Thoracic aorta (tissue), 2 donors: ENCODE measurements at places on chromosomes 11 and 22. TPM values are rescaled to one million over a fixed set of nuclear protein-coding genes. Genes with fewer than 3 reads are reported as not detected.

Gene ARHGEF17
- 244 TPM for total RNA-seq

Gene DRD2
- total RNA-seq = not detected

Gene BLID
- total RNA-seq = 53.4 TPM

Gene FGF4
- total RNA-seq = not detected

Gene WBP2NL
- total RNA-seq = not detected

Gene ACR
- total RNA-seq = not detected

Gene NUCB2
- total RNA-seq = 93.8 TPM

Gene MS4A7
- total RNA-seq = 81.8 TPM

Gene ISX
- not detected for total RNA-seq

Gene MFRP
- 0.27 TPM for total RNA-seq

Gene BTG4
- not detected for total RNA-seq

Gene TMEM45B
- total RNA-seq = not detected

Gene ADORA2A
- 47.6 TPM for total RNA-seq

Gene MMP13
- not detected for total RNA-seq

Gene NFAM1
- 4.1 TPM for total RNA-seq

DNA sequence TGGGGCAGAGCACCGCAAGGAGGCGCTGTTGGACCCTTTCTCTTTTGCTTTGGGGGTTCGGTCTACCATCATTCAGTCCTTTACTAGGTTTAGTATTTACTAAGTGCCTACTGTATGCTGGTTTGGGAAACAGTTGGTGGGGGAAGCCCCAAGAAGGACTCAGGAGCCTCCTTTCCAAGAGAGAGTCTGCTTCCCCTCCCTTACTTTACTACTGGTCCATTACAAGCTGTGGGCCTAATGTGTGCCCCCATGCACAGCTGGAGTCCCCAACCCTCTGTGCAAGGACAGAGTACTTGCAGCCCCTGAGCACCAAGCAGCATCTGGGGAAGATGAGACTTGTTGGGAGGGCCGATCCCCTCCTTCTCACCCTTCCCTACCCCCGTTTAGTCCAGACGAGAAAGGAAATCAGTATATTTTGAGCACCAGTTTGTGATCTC lies 876 bp upstream of the UBE2L6 start:
- DNase-seq = no peak
- no peaks in the 10 kb centered on the region for H3K36me3 ChIP-seq
- H3K4me1 ChIP-seq = peaks cover 20% of the 10 kb centered on the region
- H3K27me3 ChIP-seq = no peaks in the 10 kb centered on the region

DNA sequence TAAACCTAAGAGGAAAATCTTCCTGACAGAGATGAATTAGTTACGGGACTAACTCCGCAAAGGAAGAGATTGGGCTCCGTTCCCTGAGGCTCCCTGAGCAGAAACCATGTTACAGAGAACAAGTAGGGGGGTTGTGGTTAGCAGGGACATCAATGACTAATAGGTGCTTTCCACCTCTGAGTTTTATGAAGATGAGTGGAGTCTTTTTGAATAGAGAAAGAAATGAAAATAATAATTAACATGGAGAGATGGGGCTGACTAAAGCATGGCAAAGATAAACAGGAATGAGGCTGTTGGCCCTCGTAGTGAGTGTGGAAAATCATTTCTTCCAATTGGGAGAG lies 47.5 kb upstream of the PICALM start:
- no peak for DNase-seq
- H3K27me3 ChIP-seq = no peaks in the 10 kb centered on the region
- no peak overlapping the region for H3K27ac ChIP-seq

GRCh38 chr11:38282718-38283117 lies 1684.7 kb upstream of the RAG2 start:
- no peaks in the 10 kb centered on the region for H3K4me1 ChIP-seq
- no peak overlapping the region for H3K27ac ChIP-seq
- H3K4me3 ChIP-seq = no peak overlapping the region
- no peak for DNase-seq
- H3K27me3 ChIP-seq = no peaks in the 10 kb centered on the region

DNA sequence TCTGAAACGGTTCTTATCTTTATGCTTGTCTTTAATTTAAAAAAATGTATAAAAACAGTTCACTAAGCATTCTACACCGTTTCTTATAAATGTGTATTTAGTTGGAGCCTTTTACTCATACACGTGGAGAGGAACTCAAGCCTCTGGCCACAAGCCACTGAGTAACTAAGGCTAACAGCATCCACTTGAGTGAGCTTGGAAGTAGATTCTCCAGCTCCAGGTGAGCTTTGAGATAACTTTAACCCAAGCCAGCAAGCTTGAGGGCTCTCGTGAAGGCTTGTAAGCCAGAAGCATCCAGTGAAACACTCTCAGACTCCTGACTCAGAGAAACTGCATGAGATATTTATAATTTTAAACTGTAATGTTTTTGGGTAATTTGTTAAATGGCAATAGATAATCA lies 82.6 kb downstream of the ARHGAP20 start:
- no peaks in the 10 kb centered on the region for H3K4me1 ChIP-seq
- no peak overlapping the region for H3K4me3 ChIP-seq
- no peak for DNase-seq
- H3K27ac ChIP-seq = no peak overlapping the region

GRCh38 chr11:91136631-91137030 lies 913.8 kb upstream of the CHORDC1 start:
- no peak for DNase-seq
- H3K4me1 ChIP-seq = peaks cover 16% of the 10 kb centered on the region
- no peak overlapping the region for H3K4me3 ChIP-seq

- H3K27ac ChIP-seq = no peak overlapping the region
- no peak for DNase-seq
- no peak overlapping the region for H3K4me3 ChIP-seq
- no peaks in the 10 kb centered on the region for H3K4me1 ChIP-seq
- no peaks in the 10 kb centered on the region for H3K36me3 ChIP-seq
- H3K27me3 ChIP-seq = no peaks in the 10 kb centered on the region
Measured at GRCh38 chr11:120523196-120523595, 11.6 kb downstream of the GRIK4 start.

DNA sequence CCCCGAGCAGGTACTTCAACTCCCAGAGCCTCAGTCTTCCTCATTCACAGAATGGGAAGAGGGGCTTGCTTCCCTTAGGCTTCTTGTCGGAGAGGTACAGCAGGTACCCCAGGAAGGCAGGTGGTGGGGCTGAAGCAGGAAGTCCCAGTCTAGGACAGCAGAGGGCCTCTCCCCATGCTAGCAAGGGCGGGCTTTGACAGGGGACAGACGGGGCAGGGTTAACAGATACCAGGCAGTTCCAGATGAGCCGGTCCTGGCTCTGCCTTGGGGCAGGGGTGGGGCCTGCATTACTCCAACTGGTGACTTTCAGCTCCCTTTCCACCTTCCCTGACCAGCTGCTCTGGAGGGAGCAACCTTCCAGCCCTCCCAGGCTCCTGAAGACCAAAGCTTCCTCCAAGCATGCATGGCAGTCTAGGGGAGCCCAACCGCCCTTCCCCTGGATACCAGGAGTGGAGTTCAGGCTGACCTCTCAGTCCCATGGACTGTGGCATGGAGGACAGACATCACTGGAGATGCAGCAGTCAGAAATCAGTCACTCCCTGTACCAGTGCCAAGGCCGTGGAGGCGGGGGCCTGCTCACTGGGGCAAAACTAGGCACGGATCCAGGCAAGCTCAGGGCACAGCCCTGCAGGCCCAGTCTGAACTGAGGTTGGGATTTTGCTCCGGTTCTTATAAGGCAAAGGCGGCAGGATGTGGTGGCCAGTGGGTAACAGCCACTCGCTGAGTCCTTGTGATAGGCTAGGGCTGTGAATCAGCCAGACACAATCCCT lies 60.5 kb downstream of the NAT10 start:
- no peak overlapping the region for H3K27ac ChIP-seq
- H3K36me3 ChIP-seq = peaks cover 22% of the 10 kb centered on the region
- H3K27me3 ChIP-seq = no peaks in the 10 kb centered on the region
- no peak overlapping the region for H3K4me3 ChIP-seq

DNA sequence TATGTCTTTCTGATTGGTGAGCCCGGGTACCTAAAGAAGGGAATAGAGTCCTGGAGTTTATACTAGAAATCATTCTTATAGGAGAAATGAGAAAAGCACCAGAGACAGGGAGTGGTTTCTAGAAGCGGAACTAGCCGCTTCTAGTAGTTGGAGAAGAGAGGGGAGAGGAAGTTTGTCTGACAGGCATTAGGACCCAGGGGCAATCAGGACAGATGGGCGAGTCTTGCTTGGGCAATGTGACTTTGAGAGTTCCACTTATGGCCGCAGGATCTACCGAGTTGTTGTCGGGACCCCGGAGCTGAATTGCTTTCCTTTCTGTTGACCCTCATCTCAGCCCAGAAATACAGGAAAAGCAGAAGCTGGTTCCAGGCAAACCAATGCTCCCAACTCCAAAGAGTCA lies 596.8 kb upstream of the CNTN5 start:
- H3K4me1 ChIP-seq = no peaks in the 10 kb centered on the region
- no peak for DNase-seq
- no peak overlapping the region for H3K4me3 ChIP-seq
- H3K27ac ChIP-seq = no peak overlapping the region

DNA sequence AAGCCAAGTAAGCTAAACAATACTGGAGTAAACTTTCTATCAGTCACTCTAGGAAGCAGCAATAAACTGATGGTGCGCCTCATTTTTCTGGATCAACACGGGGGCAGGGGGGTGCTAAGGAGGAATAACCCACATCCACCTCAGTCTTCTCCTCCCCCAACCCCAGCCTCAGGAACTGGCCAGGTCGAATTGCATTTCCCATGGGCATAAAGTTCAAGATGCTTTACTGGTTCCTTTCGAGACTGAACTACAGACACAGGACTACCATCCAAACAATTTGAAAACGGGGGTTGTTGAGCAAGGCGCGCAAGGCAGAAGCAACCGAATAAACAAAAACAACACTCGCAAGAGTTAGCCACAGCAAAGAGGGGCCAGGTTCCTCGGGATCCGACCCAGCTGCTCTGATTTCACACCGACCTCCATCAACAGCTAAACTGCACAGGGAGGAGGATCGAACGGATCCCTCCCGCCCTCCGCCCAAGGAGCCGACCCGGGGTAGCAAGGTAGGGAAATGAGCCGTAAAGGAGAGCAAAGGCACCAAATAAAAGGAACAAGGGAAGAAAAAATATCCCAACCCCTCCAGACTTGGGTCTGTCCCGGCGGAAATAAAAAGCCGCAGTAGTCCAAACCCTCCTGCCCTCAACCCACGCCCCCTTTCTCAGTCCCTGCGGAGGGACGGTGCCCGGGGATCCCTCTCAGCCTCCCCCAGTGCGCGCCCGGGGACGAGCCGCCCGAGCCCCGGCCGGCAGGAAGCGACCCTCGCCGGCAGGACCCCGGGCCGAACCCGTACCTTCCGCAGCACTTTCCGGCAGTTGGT lies 801 bp downstream of the SESN3 start:
- H3K4me3 ChIP-seq = peak overlapping the region; percentile 97
- peaks cover 30% of the 10 kb centered on the region for H3K4me1 ChIP-seq
- H3K36me3 ChIP-seq = no peaks in the 10 kb centered on the region
- no peaks in the 10 kb centered on the region for H3K27me3 ChIP-seq
- DNase-seq = no peak

GRCh38 chr22:45783021-45783420 lies 111.4 kb downstream of the ATXN10 start:
- DNase-seq = no peak
- no peak overlapping the region for H3K4me3 ChIP-seq
- peaks cover 3% of the 10 kb centered on the region for H3K4me1 ChIP-seq
- H3K27ac ChIP-seq = no peak overlapping the region
- H3K27me3 ChIP-seq = no peaks in the 10 kb centered on the region

DNA sequence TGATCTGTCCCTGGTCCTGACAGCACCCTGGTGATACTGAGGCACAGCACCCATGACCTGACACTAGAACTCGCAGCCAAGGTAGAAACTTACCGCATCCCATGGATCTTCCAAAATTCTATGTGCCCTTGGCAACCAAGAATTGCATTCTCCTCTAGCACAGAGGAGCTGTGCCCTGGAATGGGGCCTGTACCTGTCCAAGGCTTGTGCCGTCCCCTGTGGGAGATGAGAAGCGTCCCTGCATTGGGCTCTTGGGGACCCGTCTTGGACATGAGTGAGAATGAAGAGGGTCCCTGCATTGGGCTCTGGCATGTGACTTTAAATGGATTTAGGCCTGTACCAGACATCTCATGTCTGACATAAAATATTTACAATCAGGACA lies 67.1 kb downstream of the GGTLC2 start:
- H3K4me1 ChIP-seq = no peaks in the 10 kb centered on the region
- H3K27ac ChIP-seq = no peak overlapping the region
- H3K4me3 ChIP-seq = no peak overlapping the region
- H3K27me3 ChIP-seq = no peaks in the 10 kb centered on the region

- H3K27ac ChIP-seq = no peak overlapping the region
- no peak for DNase-seq
- H3K27me3 ChIP-seq = no peaks in the 10 kb centered on the region
- H3K4me1 ChIP-seq = no peaks in the 10 kb centered on the region
Measured at GRCh38 chr11:107792049-107792443, 66.5 kb downstream of the SLC35F2 start.

- no peak overlapping the region for H3K4me3 ChIP-seq
- H3K27me3 ChIP-seq = no peaks in the 10 kb centered on the region
- H3K27ac ChIP-seq = no peak overlapping the region
Measured at GRCh38 chr11:117185736-117186430, 7.3 kb downstream of the SIDT2 start.

DNA sequence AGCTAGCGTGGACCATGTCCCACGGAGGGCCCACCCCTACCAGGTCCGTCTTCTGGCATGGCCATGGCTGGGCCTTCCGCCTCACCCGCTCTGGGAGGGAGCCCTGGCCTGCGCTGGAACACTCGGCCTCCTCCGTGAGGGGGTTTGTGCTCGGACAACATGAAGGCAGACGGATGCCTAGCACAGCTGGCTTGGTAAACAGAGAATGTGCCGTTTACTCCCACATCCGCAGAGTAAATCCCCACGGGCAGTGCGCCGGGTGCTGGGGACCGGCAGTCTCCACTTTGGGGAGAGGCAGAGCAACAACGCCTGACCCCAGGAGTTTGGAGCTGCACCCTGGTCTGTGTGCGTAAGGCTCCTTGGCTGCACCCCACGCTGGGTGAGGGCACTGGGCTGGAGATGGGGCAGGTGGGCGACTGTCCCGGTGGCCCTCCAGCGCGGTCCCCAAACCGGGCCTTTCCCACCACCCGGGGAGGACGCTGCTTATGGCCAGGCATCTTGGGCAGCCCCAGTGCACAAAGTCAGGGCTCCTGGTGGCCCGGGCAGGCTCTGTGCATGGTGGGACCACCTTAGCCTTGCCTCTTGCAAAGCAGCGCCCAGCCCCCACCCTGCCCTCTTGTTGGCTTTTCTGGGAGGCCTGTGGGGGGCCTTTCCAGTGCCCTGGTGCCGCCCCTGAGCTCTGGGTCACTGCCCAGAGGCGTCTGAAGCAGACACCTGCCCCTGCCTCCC lies 30.7 kb upstream of the MUC5AC start:
- no peaks in the 10 kb centered on the region for H3K4me1 ChIP-seq
- H3K27me3 ChIP-seq = no peaks in the 10 kb centered on the region
- H3K27ac ChIP-seq = no peak overlapping the region
- no peak for DNase-seq
- no peaks in the 10 kb centered on the region for H3K36me3 ChIP-seq

- DNase-seq = no peak
- H3K4me3 ChIP-seq = no peak overlapping the region
- no peaks in the 10 kb centered on the region for H3K27me3 ChIP-seq
- H3K4me1 ChIP-seq = no peaks in the 10 kb centered on the region
Measured at GRCh38 chr11:69744435-69744834, 30.7 kb downstream of the FGF4 start.
